ENCODE measurements at places on chromosomes 16 and 17.

GRCh38 chr16:9251026-9251425 lies 159.6 kb downstream of the HAPSTR1 start:
- DNase-seq, result no peak

DNA sequence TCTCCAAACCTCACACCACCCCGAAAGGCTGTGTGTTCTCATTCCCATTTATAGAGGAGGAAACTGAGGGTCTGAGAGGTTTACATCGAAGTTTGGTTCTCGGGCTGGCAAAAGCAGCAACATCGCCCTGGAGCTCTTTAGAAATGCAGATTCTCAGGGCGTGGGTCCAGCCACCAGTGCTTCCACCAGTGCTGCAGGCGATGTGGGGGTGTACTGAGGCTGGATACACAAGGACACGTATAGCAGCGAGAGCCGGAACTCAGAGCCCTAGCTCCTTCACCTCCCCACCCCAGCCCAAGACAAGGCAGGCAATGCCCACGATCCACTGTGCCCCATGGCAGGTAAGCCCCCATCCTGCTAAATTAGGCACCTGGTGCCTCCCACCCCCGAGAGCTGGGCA lies 5.9 kb downstream of the GPRC5B start:
- DNase-seq, result no peak

GRCh38 chr17:72191356-72191755 lies 70.5 kb downstream of the SOX9 start:
- no peak for DNase-seq

DNA sequence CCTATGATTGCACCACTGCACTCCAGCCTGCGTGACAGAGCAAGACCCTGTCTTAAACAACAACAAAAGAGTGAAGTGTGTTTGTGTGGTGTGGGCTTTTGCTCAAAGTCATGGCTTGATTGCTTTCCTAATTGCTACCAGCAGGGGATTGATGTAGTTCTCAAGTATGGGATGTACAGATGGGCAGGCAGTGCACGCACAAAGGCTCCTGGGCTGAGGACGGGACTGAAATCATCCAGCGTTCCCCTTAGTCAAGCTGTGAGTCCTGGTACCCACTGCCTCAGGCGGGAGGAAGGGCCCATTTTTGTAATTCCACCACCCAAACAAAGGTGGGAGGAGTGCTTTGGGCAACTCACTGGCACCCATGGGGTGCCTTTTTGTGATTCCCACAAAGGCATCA lies 47.3 kb downstream of the GDE1 start:
- no peak for DNase-seq

All from kidney epithelial cell (primary cell).